Endothelial cell (in vitro differentiated cells): ENCODE measurements at places on chromosomes 11 and 22. TPM values are rescaled to one million over a fixed set of nuclear protein-coding genes. Genes with fewer than 3 reads are reported as not detected.

DDX25 gene
- 7.5 TPM for total RNA-seq

DNA sequence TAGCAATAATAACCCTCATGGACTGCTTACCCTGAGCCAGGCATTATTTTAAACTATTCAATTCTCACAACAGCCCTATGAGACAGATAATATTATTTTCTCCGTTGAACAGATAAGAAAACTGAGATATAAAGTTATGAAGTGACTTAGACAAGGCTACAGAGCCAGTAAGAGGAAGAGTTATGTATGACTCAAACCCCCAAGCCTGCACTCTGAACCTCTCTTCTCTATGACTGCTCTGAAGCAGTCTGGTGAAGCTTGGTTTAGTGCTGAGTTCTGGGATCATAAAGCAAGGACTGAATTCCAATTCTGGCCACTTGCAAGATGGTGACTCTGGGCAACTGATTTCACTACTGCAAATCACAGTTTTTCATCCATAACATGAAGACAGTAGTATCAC is 34.5 kb downstream of the TNKS1BP1 start:
- no peak overlapping the region for H3K4me3 ChIP-seq
- no peak for DNase-seq
- H3K27ac ChIP-seq, result no peak overlapping the region
- peaks cover 1% of the 10 kb centered on the region for H3K27me3 ChIP-seq
- H3K4me1 ChIP-seq, result peaks cover 23% of the 10 kb centered on the region

C22orf23 gene
- 0.54 TPM for total RNA-seq

- no peak for DNase-seq
- peaks cover 8% of the 10 kb centered on the region for H3K4me1 ChIP-seq
- no peaks in the 10 kb centered on the region for H3K36me3 ChIP-seq
- H3K27me3 ChIP-seq, result no peaks in the 10 kb centered on the region
These were observed 2.7 kb upstream of the MUC5B start for GRCh38 chr11:1219834-1220815.

DNA sequence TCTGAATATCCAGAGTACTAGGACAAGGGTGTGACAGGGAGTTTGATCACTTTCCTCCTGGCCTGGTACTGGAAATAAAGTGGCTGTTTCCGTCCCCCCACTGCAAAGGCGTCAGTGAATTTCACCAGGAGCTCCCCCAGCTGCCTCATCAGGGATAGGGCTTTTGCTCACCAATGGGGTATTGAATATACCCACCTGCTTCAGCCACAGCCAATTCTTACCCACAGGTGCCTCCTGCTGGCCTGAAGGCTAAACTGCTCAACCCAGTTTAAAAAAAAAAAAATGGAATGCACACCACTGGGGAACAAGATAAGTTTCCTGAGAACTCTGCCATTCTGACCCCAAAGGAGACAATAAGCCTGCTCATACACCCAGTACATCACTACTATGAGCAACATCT is 65.3 kb upstream of the MS4A8 start:
- no peaks in the 10 kb centered on the region for H3K4me1 ChIP-seq
- peaks cover 2% of the 10 kb centered on the region for H3K27me3 ChIP-seq
- DNase-seq, result peak; percentile 27
- no peak overlapping the region for H3K4me3 ChIP-seq
- H3K36me3 ChIP-seq, result no peaks in the 10 kb centered on the region

ZP1 gene
- not detected for total RNA-seq

GRCh38 chr11:78795621-78796261 is 221.1 kb upstream of the NARS2 start:
- H3K27ac ChIP-seq, result no peak overlapping the region
- no peaks in the 10 kb centered on the region for H3K36me3 ChIP-seq
- H3K4me1 ChIP-seq, result peaks cover 32% of the 10 kb centered on the region

DNA sequence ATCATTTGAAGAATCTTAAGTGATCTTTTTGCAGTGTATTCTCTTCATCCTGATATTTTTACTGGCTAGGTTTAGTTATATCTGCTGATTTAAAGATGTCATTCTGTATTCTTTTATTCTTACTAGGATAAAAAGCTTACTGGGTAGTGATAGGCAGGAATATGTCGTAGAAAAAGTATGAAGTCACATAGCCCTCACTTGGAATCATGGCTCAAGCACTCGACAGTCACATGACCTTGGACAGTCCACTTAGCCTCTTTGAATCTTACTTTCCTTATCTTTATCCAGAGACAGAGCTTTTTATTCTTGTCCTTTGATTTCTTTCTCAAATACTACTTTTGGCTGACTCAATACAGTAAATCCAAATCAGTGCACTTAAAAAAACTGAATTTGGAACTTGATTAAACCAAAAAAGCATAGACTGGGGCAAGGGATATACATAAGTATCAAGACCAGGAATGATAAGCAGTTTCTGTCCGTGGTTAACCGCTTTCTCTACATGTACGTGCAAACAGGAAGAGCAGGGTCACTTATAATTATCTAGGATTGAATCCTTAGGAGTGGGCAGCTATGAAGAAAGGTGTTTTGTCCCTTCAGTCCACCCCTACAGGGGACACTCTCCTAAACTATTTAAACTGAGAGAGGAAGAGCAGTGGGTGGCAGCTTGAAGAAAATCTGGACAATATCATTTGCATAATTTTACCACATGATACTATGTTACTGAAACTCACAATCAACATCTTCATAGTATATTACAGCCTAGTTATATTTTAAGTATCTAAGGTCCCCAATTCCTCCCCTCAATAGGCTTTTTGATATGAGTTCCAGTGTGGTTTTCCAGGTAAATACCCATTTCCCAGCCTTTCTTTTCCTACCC is 8.0 kb downstream of the MMP7 start:
- no peaks in the 10 kb centered on the region for H3K36me3 ChIP-seq
- H3K27ac ChIP-seq, result no peak overlapping the region
- no peak for DNase-seq
- peaks cover 2% of the 10 kb centered on the region for H3K4me1 ChIP-seq
- peaks cover 3% of the 10 kb centered on the region for H3K27me3 ChIP-seq

SLC17A6 gene
- total RNA-seq, result not detected

- no peak for DNase-seq
- H3K4me3 ChIP-seq, result no peak overlapping the region
- H3K27ac ChIP-seq, result no peak overlapping the region
- H3K36me3 ChIP-seq, result no peaks in the 10 kb centered on the region
- peaks cover 38% of the 10 kb centered on the region for H3K4me1 ChIP-seq
These were observed 225.5 kb upstream of the NARS2 start for GRCh38 chr11:78800096-78800690.

DNA sequence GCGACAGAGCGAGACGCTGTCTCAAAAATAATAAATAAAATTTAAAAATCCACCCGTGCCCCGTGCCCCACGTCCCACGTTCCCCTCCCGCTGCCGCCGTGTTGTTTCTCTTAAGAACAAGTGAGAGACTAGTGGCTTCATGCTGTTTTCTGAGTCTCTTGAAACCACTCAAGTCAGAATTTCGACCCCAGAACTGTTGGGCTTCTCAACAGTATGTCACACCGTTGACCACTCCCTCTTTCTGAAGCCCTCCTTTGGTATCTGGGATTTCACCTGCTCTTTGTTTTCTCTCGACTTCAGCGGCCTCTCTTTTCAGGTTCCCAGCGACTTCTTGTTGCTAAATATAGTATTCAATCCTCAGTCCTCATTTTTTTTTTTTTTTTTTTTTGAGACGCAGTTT is 974 bp downstream of the PPIL2 start:
- H3K4me1 ChIP-seq, result peaks cover 11% of the 10 kb centered on the region
- peaks cover 15% of the 10 kb centered on the region for H3K27me3 ChIP-seq
- peak overlapping the region; percentile 99 for H3K4me3 ChIP-seq
- DNase-seq, result no peak
- peaks cover 7% of the 10 kb centered on the region for H3K36me3 ChIP-seq

DHCR7 gene
- 130 TPM for total RNA-seq

NXPE2 gene
- 0.33 TPM for total RNA-seq

GRCh38 chr11:75910426-75911145 is 95.6 kb downstream of the UVRAG start:
- H3K4me3 ChIP-seq, result no peak overlapping the region
- no peaks in the 10 kb centered on the region for H3K27me3 ChIP-seq
- H3K36me3 ChIP-seq, result no peaks in the 10 kb centered on the region
- no peak for DNase-seq
- no peak overlapping the region for H3K27ac ChIP-seq

GRCh38 chr11:2298795-2299761 is 2.6 kb downstream of the C11orf21 start:
- no peak overlapping the region for H3K4me3 ChIP-seq
- H3K27ac ChIP-seq, result no peak overlapping the region
- no peaks in the 10 kb centered on the region for H3K36me3 ChIP-seq
- peaks cover 9% of the 10 kb centered on the region for H3K27me3 ChIP-seq

HMOX1 gene
- total RNA-seq, result 17.5 TPM

DNA sequence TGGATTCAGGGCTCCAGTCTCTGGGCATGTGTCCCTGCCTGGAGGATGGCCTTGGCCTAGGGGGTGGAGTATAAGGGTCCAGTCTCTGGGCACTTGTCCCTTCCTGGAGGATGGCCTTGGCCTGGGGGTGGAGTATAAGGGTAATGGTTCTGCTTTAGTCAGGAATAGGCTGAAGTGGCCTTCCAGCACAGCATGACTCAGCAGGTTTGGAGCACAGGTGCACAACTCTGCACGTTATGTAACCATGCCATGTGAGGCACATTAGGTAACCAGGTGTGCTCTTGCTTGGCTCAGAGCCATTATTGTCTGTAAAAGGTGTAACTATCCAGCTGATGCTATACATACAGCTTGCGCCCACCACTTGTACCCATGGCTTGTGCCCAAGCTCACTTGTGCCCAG is 48.4 kb upstream of the POLD3 start:
- no peak overlapping the region for H3K4me3 ChIP-seq
- H3K27ac ChIP-seq, result no peak overlapping the region
- DNase-seq, result no peak
- H3K4me1 ChIP-seq, result no peaks in the 10 kb centered on the region
- H3K27me3 ChIP-seq, result peaks cover 2% of the 10 kb centered on the region

SLC35C1 gene
- 13.9 TPM for total RNA-seq

- peaks cover 17% of the 10 kb centered on the region for H3K27me3 ChIP-seq
- no peak overlapping the region for H3K27ac ChIP-seq
- no peak overlapping the region for H3K4me3 ChIP-seq
These were observed 33.5 kb downstream of the GLB1L2 start for GRCh38 chr11:134365011-134365925.

GRCh38 chr11:35148163-35148837 is 9.3 kb downstream of the CD44 start:
- H3K4me3 ChIP-seq, result no peak overlapping the region
- H3K36me3 ChIP-seq, result peaks cover 20% of the 10 kb centered on the region
- H3K27ac ChIP-seq, result no peak overlapping the region
- H3K4me1 ChIP-seq, result peaks cover 25% of the 10 kb centered on the region
- no peaks in the 10 kb centered on the region for H3K27me3 ChIP-seq

DNA sequence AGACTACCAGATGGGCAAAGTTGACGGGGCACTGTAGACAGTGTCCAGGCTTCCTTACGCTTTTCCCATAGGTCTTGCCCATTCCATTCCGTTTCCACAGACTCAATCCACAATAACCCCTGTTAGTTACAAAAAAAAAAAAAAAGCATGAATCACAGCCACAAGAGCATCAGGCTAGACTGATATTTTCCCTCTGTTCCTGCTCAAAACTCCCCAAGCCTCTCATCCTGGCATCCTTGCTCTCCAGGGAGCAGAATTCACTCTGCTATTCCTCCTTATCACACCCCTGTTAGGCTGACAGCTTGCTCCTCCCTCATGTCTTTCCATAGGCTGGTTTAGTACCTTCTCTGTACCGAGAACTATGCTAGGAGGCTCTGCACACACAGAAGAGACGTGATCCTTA is 42.2 kb downstream of the TMEM123 start:
- no peak overlapping the region for H3K4me3 ChIP-seq
- H3K4me1 ChIP-seq, result peaks cover 6% of the 10 kb centered on the region
- no peak for DNase-seq
- peaks cover 3% of the 10 kb centered on the region for H3K27me3 ChIP-seq

GRCh38 chr11:35057926-35058668 is 80.9 kb upstream of the CD44 start:
- no peak overlapping the region for H3K27ac ChIP-seq
- no peak overlapping the region for H3K4me3 ChIP-seq
- H3K27me3 ChIP-seq, result no peaks in the 10 kb centered on the region
- no peak for DNase-seq
- H3K4me1 ChIP-seq, result peaks cover 3% of the 10 kb centered on the region
- H3K36me3 ChIP-seq, result no peaks in the 10 kb centered on the region

ARHGAP8 gene
- total RNA-seq, result 0.80 TPM

- peaks cover 19% of the 10 kb centered on the region for H3K4me1 ChIP-seq
- H3K27ac ChIP-seq, result peak overlapping the region; percentile 33
- DNase-seq, result no peak
- peaks cover 27% of the 10 kb centered on the region for H3K36me3 ChIP-seq
- H3K4me3 ChIP-seq, result peak overlapping the region; percentile 34
These were observed 4.9 kb downstream of the RGL4 start for GRCh38 chr22:23695571-23696325.

SLC35F2 gene
- 9.3 TPM for total RNA-seq

TMEM191B gene
- total RNA-seq, result 1.3 TPM

- peaks cover 42% of the 10 kb centered on the region for H3K4me1 ChIP-seq
- no peak overlapping the region for H3K27ac ChIP-seq
- DNase-seq, result no peak
- no peak overlapping the region for H3K4me3 ChIP-seq
- H3K27me3 ChIP-seq, result peaks cover 2% of the 10 kb centered on the region
- peaks cover 9% of the 10 kb centered on the region for H3K36me3 ChIP-seq
These were observed 23.1 kb downstream of the DDIAS start for GRCh38 chr11:82924522-82925224.

FGF3 gene
- not detected for total RNA-seq

DNA sequence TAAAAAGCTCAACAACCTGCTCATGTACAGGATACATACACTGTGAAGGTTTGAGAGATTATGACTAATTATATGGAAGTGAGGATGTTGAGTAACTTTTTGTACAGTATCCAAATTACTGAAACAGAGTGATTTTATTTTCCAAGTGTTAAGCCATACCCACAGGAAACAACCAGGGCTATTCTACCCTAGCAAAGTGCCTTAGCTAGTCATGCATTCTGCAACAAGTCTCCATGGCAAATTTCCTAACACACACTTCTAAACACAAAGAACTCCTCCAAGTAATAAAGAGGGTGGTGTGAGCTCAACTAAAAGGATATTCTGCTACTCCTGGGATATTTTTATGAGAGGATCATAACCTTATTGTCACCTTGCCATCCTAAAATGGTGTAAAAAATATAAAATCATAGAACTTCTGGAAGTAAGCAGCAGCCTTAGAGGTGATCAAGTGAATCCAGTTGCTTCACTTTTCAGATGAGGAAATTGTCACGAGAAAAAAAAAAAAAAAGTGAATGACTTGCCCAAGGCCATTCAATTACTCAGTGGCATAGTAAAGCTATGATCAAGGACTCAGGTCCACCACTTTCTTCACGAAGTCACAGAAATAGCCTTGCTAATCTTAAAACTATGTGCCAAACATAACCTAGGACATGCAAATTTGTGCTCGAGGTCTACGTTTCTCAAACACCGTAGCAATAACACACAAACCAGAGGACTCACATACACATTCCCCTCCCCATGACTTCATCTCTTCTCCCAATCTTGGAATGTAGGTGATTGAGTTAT is 4.2 kb downstream of the LGR4 start:
- H3K27me3 ChIP-seq, result peaks cover 8% of the 10 kb centered on the region
- H3K36me3 ChIP-seq, result no peaks in the 10 kb centered on the region
- no peak for DNase-seq
- H3K4me1 ChIP-seq, result peaks cover 16% of the 10 kb centered on the region
- no peak overlapping the region for H3K4me3 ChIP-seq
